ENCODE measurements at places on chromosomes 5 and 9.

- DNase-seq: no peak
Observed at GRCh38 chr5:6804766-6805501, 91.7 kb downstream of the TENT4A start.

- no peak for DNase-seq
Observed at GRCh38 chr5:61349935-61350334, 17.9 kb downstream of the ZSWIM6 start.

DNA sequence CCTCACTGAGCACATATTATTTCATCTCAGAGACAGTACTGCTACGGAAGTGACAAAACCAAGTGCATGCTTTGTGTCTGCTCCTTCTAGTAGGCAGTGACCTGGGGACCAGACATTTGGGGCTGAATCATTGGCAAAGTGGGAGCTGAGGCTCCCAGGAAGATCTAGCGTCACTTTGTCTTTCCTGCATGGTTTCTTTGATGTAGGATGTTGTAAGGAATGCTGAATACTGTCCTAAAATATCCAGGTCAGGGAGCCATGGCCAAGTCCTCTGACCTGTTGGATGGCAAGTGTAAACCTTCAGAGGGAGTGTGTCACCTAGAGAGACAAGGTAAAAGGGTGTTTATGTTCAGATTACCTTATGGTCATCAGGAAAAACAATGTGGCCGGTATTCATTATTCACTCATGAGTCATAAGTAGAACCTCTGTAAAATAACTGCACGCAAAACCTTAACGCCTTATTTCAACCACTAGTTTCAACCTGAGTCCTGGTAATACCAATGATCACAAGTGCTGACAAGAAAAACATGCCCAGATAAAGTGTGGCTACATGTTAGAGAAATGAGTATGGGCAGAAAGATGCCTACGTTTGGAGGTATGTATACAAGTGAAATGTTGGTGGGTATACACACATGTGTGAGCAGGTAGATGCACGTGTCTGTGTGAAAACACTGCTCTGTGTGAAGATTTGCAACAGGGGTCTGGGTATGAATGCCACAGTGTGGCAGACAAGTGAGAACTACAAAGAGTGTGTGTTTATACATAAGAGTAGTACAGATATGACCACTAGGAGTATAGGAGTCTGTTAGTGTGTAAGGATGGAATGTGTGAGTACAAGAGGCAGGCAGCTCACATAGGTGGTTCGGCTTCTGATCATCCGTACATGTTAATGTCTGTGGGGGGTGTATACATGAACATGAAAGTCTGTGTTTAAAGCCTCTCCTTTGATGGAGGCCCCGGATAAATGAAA, 263.9 kb downstream of the SPOCK1 start:
- DNase-seq: no peak

GRCh38 chr9:129385211-129385934, 207.3 kb upstream of the IER5L start:
- DNase-seq: no peak

DNA sequence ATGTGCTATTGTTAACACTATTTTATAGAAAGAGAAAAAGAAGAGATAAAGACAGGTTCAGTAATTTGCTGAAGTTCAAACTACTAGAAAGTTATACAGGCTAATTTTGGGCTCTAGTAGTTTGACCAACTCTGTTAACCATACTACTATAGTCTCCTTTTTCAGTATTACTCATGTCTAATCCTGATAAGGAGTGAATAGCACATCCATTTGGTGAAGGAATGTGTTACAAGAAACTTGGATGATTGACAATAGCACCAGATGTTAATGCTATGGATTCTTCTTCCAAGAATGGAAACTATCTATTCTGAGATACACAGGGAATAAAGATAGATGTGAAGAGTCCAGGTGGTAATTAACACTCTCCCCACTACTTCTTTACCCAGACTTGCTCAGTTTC, 677.3 kb downstream of the PRELID2 start:
- no peak for DNase-seq

GRCh38 chr5:147321569-147321968, 86.7 kb downstream of the STK32A start:
- no peak for DNase-seq

DNA sequence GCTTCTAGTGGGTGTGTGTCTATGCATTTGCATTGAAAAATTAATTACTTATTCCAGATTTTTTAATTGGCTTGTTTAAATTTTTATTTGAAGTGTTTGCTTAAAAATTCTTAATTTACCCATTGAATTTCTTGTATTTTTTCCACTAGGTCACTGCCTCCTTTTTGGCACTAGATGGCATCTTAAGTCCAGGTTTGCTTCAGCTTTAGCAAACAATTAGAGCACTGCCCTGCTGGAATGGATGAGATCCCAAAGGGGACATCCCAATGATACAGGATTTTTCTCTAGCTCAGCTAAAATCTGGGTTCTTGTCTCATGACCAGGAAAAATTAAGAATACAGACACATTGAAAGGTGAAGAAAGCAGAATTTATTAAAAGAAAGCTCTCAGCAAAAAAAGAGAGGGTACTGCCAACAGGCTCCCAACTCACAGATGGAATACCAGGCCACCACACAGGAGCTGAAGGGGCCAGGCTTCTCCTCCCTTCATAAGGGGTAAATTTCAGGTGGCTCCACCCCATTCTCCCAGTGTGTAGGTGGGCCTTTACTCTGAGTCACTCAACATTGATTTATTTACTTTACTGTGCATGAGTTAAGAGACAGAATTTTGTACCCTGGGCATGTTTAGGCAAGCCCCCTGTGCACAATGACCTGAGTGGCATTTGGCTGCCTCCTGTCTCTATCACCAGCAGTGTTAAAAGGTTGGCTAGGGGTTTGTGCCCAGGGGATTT, 532.4 kb downstream of the ANXA1 start:
- no peak for DNase-seq

GRCh38 chr5:150386024-150386855, 26.5 kb downstream of the CD74 start:
- DNase-seq: no peak

DNA sequence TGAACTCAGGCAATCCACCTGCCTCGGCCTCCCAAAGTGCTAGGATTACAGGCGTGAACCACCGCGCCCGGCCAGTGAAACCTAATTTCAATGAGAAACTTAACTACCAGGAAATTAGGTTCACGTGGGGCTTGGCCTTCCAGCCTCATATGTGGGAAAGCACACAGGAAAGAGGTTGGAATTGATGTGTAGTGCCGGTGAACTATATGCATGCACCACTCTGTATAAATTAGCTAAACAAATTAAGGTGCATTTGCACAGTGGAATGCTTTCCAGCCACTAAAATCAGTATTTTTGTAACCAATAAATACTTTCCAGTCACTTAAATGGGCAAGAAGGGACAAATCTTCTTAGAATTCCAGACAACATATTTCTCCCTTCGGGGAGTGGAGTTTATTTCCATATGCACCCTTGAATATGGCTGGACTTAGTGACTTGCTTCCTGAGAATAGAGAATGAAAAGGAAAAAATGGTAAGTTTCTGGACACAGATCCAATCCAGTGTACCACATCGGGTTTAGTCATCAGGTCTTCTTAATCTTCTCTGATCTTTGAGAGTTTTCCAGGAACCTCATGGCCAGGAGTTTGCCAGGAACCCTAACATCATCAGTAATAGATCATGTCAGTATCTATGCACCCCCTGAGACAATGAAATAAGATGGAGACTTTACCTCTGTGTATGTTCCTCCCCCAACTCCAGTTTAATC, 24.9 kb downstream of the ATOX1 start:
- no peak for DNase-seq

DNA sequence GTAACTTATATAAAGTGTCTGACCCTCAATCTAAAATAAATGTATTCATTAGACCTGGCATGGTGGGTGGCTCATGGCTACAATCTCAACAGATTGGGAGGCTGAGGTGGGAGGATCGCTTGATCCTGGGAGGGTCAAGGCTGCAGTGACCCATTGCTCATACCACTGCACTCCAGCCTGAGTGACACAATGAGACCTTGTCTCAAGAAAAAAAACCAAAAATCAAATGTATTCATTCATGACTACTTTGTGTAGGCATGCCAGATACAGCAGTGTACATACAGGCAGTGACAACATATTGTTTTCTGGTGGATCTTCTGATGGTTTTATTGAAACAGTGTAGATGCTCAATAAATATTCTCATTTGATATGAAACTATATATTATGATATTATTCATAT, 201.0 kb downstream of the TRIM32 start:
- no peak for DNase-seq

Data from stimulated activated CD4-positive, alpha-beta T cell treated with anti-CD3 and anti-CD28 coated beads, Interleukin-1b, Interleukin-23, amount 100 ng/mL, for 24 hours (primary cell).